Esophagus squamous epithelium (tissue), 5 donors: ENCODE measurements at places on chromosomes 7 and 10.

DNA sequence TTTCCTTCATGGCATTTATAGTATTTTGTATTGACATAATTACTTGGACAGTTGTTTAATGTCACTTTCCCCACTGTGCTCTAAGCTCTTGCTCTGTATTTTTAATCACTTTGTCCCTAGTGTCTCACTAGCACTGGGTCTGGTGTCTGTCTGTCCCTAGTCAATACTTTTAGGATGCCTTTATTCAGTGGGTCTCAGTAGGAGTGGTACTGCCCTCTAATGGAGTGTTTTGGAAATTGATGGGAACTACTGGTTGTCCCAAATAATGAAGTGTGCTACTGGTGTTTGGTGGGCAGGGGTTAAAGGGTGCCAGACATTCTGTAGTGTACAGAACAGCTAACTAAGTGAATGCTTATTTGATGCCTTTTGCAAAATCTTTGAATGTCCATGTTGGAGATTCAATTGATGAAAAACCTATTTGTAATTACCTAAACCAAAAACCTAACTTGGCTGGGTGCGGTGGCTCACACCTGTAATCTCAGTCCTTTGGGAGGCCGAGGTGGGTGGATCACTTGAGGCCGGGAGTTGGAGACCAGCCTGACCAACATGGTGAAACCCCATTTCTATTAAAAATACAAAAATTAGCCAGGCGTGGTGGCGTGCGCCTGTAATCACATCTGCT lies 33.3 kb downstream of the CDK14 start:
- no peak for DNase-seq

GRCh38 chr7:80871228-80871627 lies 47.6 kb downstream of the SEMA3C start:
- DNase-seq, result no peak

- DNase-seq, result no peak
Observed at GRCh38 chr7:68245688-68246087, 1249.1 kb downstream of the TYW1 start.

DNA sequence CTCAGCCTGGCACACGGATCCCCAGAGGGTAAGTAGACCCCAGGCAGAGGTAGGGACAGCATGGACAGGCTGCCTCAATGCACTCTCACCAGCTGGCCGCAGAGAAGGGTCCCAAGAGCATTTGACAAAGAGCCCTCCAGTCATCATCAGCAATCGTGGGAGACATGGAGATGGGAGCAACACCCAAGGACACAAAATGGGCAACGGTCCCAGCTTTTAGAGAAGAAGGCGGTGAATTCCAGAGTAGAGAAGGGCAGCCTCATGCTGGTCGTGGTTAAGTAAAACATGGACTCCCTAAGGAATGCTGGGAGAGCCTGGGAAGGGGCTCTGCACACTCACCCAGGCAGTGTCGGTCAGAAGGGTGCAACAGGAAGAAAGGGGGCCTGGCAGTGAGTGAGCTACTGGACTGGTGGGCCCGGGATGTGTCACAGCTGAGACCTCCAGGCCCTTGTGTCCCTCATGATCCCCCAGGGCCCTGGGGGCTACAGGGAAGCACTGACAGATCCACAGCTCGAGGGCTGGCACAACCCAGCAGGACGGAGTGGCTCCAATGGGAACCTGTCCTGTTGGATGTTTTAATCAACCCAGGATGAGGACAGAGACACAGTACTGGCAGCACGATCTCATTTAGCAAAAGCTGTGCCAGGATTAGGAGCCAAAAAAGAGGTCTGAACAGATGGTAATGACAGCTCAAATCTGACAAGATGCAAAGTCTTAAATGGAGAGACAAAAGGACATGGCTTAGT lies 147.1 kb downstream of the NEURL1 start:
- no peak for DNase-seq

GRCh38 chr7:25149836-25150235 lies 24.8 kb upstream of the CYCS start:
- no peak for DNase-seq

- DNase-seq, result no peak
Observed at GRCh38 chr7:37690206-37690605, 6.6 kb downstream of the GPR141 start.

GRCh38 chr10:31171402-31172083 lies 139.9 kb upstream of the ZNF438 start:
- DNase-seq, result no peak

DNA sequence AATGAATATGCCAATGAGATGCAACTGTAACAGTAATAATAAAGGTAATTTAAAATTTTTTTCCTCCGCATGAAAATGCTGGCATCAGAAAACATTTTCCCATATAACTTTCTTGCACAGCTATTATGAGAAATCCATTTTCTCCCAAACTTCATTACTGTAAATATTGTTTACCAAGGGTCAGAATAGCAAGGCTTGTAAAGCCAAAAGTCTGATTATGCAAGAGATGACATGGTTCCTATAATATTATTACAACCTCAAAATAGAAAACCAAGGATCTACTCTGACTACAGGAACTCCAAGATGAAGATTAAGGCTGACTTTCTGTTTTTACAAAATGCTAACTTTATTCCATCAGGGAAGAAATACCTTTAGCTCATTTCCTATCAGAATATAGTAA lies 162.7 kb upstream of the CDK1 start:
- no peak for DNase-seq

DNA sequence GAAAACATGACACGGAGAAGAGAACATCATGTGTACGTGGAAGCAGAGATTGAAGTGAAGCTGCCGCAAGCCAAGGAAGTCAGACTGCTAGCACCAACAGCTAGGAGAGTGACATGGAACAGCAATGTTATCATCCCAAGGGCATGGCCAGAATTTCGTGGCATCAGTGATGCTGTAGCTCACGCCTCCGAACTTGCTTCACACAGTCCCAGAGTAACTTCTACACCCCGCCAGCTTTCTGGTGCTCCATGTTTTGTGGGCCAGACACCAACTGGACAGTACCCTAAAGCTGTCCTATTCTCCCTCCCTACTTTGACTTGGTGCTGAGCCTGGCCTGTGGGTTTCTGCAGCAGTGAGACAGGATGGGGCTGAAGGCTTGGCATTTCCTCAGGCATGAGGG lies 33.0 kb upstream of the EMX2 start:
- no peak for DNase-seq

- no peak for DNase-seq
Observed at GRCh38 chr10:94076325-94076841, 82.7 kb downstream of the PLCE1 start.

- DNase-seq, result no peak
Observed at GRCh38 chr7:101207459-101207858, 6.6 kb upstream of the MOGAT3 start.
